Activated CD4-positive, alpha-beta T cell treated with anti-CD3 and anti-CD28 coated beads for 24 hours (primary cell): ENCODE measurements at places on chromosomes 7 and 10.

GRCh38 chr7:8436965-8437364 is 3.6 kb downstream of the NXPH1 start:
- DNase-seq, result peak; percentile 31

- no peak for DNase-seq
Measured at GRCh38 chr7:152851326-152851725, 91.8 kb downstream of the ACTR3B start.

GRCh38 chr10:77550378-77550777 is 87.2 kb downstream of the KCNMA1 start:
- DNase-seq, result no peak

DNA sequence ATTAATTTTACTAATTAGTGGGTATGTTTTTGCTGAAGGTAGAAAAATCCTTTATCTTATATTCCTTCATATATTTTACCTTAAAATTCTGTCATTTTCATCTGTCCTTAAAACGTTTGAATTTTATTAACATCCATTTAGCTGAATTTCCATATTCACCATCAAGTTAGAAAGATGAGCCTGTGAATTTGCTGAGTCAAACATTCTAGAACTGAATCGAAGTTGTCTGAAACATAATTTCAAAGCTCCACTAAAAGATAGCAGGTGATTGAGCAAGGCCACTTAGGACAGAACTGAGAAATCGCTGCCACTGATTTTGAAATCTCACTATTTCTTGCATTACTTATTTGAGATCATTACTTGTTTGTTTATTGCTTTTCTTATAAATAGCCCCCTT is 17.5 kb downstream of the HGF start:
- DNase-seq, result no peak

DNA sequence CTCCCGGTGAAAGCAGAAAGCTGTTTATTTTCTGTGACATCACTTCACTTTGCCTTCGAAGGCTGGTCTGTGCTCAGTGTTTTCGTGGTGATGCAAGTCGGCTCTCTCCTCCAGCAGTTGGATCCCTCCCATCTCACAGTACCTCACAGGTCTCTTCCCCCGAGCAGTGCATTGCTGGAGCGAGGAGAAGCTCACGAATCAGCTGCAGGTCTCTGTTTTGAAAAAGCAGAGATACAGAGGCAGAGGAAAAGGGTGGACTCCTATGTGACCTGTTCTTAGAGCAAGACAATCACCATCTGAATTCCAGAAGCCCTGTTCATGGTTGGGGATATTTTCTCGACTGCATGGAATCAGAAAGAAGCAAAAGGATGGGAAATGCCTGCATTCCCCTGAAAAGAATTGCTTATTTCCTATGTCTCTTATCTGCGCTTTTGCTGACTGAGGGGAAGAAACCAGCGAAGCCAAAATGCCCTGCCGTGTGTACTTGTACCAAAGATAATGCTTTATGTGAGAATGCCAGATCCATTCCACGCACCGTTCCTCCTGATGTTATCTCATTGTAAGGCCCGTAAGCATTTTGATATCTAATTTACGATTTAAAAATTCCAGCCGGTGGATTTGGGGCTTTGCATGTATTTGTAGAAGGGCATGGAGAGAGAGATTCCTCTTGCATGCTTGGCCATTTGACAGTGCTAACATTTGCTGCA is at the start of gene LGI1:
Gene LGI1 (plus strand): TSS at position 136 of the 707 bp plus-strand sequence. CDS start 209 bp downstream, at position 345.
- no peak for DNase-seq
